Muscle of back (tissue), 13 donors: ENCODE measurements at places on chromosomes 3 and 15.

- DNase-seq, result no peak
Observed at GRCh38 chr3:107913701-107914100, 177.1 kb downstream of the CD47 start.

DNA sequence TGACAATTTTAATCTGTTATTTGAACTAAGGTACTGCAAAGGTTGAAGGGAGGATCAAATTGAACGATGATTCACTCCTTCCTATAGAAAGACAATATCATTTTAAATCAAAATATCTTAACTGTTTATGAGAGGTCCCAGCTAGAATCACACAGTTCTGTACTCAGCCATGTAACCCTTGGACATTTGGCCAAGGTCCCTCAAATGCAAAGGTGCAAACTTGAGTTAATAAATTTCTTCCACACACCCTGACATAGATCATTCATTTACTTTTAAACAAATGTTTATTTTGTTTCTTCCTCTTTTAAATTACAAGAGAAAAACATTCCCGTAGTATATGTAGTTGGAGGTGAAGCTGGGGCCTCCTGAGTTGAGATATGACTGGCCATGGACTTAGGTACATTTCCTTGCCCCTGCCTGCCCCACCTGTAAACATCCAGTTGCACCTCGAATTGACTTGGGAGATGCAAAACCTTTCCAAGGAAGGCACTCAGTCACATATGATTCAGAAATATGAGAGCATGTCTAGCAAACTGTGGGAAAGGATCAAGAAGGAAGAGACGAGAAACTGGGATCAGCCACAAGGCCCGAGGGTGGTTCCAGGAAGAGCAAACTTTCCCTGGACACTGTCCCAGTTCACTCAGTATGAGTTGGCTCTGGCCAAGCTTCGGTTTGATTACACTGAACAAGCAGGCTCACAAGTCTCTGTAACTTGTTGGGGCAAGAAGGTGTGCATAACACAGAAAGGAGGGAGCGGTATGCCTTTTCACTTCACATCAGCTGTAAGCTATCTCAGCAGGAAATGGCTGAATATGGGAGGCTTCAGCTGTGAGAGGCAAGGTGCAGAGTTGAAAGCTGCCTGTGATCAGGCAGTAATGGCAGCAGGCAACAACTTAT, 6.7 kb downstream of the TNFSF10 start:
- peak; percentile 65 for DNase-seq

GRCh38 chr3:126101521-126101982, 17.6 kb upstream of the SLC41A3 start:
- no peak for DNase-seq

DNA sequence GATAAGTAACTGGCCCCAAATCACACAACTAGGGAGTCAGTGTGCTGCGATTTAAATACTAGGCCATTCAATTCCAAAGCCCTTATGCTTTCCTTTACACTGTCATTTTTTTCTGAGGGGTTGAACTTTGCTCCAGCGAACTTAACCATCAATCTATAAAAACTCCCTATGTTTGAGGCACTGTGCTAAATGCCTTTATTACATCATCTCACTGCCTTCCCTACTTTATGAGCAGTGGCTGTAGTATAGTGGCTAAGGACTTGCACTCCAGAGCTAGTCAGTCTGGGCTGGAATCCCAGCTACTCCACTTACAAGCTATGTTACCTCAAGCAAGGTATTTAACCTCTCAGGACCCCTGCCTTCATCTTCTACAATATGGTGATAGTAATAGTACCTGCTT, 26.9 kb upstream of the WDR72 start:
- DNase-seq, result no peak

GRCh38 chr15:100170291-100171210, 171.2 kb downstream of the ADAMTS17 start:
- DNase-seq, result no peak

GRCh38 chr3:88713233-88713691, 394.2 kb upstream of the EPHA3 start:
- peak; percentile 53 for DNase-seq

DNA sequence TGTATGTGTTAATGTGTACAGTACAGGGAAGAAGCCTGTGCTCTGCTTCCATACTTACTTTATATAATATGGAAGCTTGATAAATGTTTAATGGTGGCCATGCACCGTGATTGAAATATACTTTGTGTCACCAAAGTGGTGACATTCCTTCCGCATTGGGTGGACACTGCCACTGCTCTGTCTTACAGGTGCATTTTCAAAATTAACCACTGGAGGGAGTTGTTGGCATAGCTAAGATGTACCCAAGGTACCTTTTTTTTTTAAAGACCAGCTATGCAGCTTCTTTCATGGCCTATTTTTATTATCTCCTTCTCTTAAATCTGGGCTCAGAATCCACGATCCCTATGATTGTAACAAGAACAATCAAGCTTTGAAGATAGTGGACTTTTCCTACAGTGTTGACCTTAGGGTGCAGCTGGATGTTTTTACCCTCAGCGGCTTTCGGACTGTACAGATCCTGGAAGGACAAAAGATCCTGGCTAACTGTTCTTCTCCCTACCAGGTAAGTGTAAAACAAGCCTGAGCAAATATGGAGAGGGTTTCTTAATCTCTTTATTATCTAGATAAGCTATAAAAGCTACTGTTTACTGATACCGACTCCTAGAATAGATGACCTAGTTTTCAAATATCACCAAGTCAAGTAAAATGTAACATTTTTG, 21.6 kb upstream of the PAK6 start:
- DNase-seq, result peak; percentile 58

GRCh38 chr3:132536442-132537153, 60.5 kb upstream of the ACKR4 start:
- DNase-seq, result no peak

DNA sequence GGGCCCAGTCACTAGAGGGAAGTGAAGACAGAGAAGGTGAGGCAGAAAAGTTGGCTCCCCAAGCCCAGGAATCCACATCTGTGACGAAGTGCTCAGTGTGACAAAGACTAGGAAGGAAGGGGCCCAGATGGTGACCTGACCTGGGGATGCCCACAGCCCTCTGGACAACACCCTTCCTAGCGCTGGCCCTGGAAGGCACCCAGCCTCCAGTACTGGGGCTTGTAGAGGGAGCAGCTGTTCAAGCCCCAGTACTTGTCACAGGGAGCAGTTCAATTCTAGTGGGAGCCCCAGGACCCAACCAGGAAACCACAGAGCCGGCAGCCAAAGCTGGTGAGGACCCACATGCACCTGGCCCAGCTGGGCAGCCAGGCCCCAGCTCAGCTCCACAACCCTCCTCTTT, 190.8 kb downstream of the XXYLT1 start:
- no peak for DNase-seq

GRCh38 chr3:48015431-48016180, 610 bp downstream of the MAP4 start:
- DNase-seq, result no peak

DNA sequence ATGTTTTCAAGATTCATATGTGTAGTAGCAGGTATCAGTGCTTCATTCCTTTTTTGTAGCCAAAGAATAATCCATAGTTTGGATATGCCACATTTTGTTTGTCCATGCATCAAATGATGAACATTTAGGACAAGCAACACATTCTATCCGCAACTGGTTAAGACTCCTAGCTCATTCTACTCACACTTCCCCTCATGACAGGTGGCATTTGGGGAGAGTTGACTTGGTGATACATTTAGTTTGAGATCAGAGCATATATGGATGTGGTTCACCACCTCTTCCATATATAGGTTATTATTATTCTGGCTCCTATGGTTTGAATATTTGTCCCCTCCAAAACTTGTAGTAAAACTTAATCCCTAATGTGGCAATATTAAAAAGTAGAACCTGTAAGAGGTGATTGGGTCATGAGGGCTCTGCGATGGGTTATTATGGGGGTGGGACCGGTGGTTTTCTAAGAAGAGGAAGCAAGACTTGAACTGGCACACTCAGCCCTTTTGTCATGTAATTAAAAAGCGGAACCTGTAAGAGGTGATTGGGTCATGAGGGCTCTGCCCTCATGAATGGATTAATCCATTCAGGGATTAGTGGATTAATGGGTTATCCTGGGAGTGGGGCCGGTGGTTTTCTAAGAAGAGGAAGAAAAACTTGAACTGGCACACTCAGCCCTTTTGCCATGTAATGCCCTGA, 75.3 kb upstream of the HRH1 start:
- DNase-seq, result no peak

- peak; percentile 50 for DNase-seq
Observed at GRCh38 chr3:159964166-159964973, 24.3 kb upstream of the IL12A start.

DNA sequence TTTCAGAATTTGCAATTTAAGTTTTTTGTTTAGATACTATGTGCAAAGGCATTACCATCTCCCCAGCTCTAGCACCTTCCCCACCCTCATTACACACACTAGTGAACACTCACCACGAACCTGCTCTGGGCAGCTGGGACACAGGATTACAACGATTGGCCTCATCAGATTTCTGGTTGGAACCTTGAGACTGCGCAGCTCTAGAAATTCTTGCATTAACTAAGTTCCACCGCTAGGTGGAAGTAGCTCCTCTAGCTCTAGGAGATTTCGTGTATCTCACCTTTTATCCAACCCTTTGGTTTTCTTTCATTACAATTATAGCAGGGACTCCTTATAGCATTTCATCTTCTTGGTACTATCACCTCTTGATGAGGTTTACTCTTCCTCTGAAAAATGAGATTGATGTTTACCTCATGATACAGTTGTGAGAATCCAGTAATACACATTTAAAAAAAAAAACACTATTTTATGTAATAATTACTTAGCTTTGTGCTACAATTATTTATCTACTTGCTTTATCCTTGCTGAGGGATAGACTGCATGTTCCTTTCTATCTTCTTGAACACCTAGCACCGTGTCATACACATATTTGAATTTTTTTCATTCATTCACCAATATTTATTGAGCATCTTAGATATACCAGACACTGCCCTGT, 28.7 kb upstream of the PLOD2 start:
- peak; percentile 50 for DNase-seq

DNA sequence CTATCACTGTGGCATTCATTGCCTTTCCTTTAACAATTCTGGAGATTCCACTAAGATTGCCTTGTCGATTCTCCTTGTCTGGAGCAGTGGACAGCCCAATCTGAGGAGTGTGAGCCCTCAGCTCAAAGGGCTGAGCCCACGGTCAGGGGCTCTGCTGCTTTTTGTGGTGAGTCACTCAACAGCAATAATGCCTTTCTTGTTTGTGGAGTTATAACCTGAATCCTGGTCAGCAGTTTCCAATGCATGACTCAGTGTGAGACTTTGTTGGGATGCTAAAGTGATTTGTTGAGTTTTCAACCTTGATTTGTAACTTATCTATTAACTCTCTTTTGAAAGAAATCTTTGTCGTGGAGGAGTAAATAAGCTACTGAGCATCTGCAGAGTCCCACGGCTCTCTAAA, 183.5 kb downstream of the TJP1 start:
- DNase-seq, result no peak

GRCh38 chr3:110905121-110905520, 166.5 kb upstream of the NECTIN3 start:
- no peak for DNase-seq

GRCh38 chr3:114974387-114974786, 172.7 kb downstream of the ZBTB20 start:
- no peak for DNase-seq

GRCh38 chr3:195095704-195096036, 175.3 kb downstream of the XXYLT1 start:
- no peak for DNase-seq

GRCh38 chr3:183161552-183162336, 790 bp downstream of the LAMP3 start:
- DNase-seq, result no peak

DNA sequence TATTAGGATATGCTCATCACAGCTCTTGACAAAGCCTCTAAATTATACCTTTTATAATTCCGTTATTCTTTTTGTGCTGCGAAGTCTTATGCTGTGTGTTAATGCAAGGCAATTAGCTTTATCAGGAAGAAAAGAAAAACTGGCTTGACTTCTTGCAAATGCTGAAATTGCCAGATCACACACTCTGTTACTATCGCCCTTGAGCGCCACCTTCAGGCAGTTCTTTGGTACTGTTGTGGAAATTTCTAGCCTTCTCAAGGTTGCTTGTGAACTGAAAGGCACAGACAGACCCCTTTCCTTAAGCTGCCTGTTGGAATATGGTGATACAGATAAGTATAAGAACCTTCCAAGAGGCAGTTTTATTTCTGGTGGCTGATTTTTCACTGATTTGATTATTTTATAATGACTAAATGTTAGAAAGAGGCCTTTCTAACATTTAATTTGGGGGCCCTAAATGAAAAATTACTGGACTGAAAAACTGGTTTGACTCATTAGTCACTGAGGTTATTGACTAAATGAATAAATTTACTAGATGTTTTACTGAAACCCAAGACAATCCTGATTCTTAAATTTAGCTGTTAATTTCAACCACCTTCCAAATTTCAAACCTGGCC, 126.2 kb upstream of the RASGRP1 start:
- DNase-seq, result peak; percentile 79

DNA sequence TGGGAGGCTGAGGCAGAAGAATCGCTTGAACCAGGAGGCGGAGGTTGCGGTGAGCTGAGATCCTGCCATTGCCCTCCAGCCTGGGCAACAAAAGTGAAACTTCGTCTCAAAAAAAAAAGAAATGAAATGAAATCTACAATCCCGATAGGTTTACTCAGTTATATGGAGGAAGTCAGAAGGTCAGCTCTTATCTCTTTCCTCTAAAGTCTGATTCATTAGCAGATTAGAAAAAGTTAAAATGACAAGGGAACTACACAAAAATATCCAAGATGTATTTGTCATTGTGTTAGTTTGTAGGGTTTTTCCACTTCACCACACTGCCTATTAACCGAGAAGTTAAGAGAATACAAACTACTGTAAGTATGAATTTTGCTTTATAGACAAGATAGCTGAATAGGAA, 420.6 kb downstream of the SHQ1 start:
- no peak for DNase-seq
